ENCODE measurements at places on chromosomes 13 and 19.

DNA sequence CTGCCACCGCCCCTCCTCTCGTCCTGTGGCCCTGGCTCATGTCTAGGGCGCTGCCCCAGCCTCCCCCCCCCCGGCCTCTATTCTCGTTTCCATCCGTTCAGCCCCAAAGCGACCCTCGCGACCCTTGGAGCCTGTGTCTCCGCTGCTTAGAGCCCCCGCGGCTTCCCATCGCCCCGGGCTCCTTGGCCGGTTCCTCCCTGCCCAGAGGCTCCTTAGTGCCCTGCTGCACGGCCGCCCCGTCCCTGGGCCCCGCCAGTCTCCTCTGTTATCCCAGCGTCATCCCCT lies 9.2 kb upstream of the CNOT3 start:
- no peak for DNase-seq

GRCh38 chr19:18433015-18433691 lies 4.8 kb downstream of the ISYNA1 start:
- no peak for DNase-seq

DNA sequence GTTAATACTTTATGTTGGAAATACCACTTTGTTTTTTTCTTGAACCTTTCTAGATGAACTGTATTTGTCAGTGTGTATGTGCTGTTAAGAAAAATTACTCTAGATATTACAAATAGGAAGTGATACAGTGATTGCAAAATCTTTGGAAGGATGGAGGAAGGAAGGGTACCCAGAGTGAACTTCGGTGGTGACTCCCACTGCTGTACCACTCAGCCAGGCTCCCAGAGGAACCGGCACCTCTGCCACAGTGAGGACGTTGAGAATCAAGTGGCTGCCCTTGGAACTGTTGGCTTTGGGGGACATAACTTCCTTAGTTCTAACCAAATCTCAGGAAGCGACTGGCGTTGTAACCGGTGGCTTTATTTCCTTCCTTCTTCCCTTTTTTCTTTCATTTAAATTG lies 184.7 kb downstream of the PCCA start:
- no peak for DNase-seq

DNA sequence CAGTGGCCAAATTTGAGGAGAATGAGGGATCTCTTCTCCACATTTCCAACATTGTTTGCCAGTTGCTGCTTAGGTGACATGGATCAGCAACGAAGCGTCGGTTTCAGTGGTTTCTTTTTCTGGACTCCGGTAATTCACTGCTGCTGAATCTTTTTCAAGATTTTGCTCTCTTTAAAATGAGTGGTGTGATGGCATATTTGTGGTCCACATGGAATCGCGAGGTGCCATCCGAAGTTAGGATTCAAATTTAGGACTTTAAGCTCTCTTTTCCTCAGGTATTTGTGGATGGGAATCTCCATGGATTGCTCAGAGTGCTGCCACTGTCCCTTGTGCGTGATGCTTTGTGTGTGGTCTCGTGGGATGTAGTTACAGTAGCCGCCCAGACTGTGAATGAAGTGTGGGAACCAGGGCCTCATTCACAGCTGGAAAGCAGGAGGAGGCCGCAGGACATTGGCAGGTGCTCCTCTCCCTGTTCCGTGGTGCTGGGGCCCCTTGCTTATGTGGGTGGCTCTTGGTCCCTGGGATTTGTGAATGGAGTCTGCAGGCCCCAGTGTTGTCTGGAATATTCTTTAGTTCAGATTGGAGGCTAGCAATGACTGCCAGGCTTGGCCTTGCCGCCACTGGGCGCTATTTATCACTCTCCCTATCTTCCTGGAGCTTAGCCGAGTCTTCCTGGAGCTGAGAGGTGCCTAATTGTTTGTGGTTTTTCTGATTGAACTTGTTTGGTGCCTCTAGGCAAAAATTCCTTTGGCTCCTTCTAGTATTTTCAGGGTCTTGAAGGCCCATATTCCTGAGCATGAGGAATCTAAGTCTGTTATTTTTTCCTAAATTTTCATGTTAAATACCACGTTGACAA lies 1.5 kb downstream of the ILF3 start:
- DNase-seq, result no peak
